Activated CD4-positive, alpha-beta T cell treated with anti-CD3 and anti-CD28 coated beads, Interleukin-2, Interleukin-6, amounts not matched to agents 100 ng/mL and 50 ng/mL, durations not matched to agents 16 hours and 8 hours (primary cell): ENCODE measurements at places on chromosomes 12 and 14.

- DNase-seq, result no peak
These were observed 126.8 kb downstream of the TRAFD1 start for GRCh38 chr12:112252184-112252583.

DNA sequence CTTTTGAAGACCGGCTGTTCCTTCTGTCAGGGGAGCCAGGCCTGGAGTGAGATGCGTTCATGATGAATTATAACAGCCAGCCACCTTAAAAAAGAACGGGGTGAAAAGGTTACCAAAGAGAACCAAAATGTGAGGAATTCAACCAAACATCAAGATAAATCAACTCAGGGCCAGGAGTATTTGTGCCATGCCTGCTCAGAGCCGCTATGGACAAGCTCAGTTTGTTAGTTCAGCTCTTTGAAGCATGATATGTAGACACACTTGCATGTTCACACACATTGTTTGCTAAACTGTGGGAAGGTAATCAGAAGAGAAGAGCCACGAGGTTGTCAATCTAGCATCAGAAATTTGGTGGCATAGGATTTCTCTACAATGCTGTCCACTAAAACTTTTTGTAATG, 367.4 kb upstream of the TBX3 start:
- DNase-seq, result no peak

GRCh38 chr14:58598804-58599525, 38.8 kb upstream of the DACT1 start:
- no peak for DNase-seq

- DNase-seq, result no peak
These were observed 141.3 kb downstream of the KLHL28 start for GRCh38 chr14:44820230-44820964.

DNA sequence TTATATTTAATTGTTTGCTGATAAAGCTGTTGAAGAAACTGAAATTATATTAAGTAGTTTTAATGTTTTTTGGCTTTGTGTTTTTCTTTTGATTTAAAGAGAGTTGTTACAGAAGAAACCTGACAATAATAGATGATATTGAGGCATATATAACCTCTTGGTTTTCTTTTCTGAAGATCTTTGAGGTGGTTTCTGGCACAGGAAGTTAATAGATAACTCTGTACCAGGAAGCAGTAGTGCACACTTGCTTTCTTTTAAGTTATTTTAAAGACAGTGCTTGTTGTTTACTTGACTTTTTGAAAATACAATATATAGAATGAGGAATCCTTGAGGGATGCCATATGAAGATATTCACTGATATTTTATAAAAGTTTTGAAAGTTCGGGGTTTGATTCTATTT, 209.0 kb upstream of the FBXO33 start:
- no peak for DNase-seq
